Stimulated activated CD8-positive, alpha-beta memory T cell treated with anti-CD3 and anti-CD28 coated beads, Interleukin-2, amount 100 ng/mL, for 1 hour (primary cell): ENCODE measurements at places on chromosomes 4 and X.

- DNase-seq, result no peak
Measured at GRCh38 chr4:84235126-84235944, 263.8 kb downstream of the NKX6-1 start.

- no peak for DNase-seq
Measured at GRCh38 chr4:176186067-176186466, 9.3 kb downstream of the SPATA4 start.

GRCh38 chr4:108030332-108030731, 40.6 kb downstream of the HADH start:
- DNase-seq, result peak; percentile 47

DNA sequence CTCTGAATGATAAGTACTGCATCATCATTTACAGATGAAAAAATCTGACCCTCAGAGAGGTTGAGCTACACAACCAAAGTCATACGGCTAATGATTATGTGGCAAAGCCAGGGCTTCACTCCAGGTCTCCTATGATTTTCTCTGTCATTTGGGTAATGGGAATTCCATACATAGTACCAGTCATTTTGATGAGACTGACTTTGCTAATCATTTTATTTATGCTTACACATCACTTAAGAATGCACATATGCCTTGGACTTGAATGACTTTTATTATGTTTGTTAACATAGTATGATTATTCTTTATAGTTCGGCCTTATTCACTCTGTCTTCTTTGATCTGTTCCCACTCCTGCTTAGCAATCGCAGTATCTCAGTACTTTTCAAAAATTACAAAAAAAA, 255.1 kb upstream of the GPRIN3 start:
- DNase-seq, result no peak

DNA sequence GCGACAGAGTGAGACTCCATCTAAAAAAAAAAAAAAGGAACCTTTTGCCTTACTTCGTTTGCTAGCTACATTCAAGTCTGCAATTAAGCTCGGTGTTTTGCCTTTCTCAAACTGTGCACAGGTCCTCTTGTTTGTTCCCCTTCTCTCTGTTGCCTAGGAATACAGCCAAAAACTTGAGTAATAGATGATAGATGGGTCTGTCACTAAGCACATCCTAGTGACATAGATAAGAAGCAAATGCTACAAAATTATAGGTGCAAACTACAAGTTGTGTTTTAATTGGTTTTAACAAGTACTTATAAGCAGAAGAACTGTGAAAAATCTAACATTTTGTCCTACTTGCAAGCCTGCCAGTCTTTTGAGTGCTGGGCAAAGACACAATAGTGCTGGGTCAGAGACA, 95.2 kb downstream of the SNCA start:
- no peak for DNase-seq

DNA sequence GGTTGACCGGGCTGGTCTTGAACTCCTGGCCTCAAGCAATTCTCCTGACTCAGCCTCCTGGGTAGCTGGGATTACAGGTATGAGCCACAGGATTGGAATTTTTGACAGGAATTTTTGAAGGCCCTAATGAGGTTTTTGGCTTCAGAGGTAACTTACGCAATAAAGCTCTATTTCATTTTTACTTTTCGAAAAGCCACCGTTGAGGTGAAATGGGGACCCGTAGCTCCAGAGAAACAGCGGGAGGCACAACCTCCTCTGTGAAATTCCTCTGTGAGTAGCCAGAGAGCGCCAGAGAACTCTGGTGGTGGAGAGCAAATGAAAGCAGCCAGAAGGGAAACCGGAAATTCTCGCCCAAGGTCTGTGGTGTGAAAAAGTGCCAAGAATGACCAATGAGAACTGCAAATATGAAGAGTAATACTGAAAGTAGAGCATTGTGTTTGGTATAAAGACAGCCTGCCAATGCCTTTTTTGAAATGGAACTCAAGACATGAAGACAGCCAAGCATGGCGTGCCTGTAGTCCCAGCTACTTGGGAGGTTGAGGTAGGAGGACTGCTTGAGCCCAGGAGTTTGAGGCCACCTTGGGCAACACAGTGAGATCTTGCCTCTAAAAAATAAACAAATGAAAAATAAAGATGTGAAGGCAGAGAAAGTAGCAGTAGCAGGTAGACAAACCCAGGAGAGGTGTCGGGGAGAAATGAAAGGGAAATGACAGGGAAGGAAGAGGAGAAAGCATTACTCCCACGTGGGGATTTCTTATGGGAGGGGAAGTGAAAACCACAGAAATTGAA, 33.0 kb upstream of the TMEM131L start:
- DNase-seq, result peak; percentile 31

DNA sequence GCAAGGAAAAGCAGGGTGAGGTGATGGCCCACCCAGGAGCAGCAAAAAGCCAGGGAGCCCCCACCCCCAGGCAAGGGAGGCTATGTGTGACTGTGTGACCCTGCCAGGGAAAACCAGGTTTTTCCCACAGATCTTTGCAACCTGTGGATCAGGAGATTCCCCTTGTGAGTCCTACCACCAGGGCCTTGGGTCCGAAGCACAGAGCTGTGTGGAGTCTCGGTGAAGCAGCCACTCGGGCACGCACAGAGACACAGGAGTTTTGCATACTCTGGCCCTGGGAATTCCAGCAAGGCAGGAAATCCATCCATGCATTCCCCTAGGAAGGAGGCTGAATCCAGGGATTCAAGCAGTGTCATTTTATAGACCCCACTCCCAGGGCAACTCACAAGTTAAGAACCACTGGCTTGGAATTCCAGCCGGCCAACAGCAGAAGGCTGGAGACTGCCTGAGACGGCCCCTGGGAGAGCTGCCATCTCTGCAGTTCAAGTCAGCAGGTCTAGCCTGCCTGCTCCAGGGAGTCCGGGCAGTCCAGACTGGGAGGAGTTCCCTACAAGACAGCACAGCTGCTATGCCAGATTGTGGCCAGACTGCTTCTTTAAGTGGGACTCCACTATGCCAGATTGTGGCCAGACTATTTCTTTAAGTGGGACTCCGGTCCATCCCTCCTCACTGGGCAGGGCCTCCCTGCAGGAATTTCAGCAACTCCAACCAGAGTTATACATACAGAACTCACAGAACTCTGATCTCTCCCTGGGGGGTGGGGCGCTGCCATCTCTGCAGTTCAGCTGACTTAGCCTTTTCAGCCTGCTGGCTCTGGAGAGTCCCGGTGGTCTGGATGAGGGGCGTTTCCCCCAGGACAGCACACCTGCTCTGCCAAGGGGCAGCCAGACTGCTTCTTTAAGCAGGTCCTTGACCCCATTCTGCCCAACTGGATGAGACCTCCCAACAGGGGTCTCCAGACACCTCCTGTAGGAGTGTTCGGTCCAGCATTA, 85.1 kb upstream of the ADAD1 start:
- no peak for DNase-seq

DNA sequence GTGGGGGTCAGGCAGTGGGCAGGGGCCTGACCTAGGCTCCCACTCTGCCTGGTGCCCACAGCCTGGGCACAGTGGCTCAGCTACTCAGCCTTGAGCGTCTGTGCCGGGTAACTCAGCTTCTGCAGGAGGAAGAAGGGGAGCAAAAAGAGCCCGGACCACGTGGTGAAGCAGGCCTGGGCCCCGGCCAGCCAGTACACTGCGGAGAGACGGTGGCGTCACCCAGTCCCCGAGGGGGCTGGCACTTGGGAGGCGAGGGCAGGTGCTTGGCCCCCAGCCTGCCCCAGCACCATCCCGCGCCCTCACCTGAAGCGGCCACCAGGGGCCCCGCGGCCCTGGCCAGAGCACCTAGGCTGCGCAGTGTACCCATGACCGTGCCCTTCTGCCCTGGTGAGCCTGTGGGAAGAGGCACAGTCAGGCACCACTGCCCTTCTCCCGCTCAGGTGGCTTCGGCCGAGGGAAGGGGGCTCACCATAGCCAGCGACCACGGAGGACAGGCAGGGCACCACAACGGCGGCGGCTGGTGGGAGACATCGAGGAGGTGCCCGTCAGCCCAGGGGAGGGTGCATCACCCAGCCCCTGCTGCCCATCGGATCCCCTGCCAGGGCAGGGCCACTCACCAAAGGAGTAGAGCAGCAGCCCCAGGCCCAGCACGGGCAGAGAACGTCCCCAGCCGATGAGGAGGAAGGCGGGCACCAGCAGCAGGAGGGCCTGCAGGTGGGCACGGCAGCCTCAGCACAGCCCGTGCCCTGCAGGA, 32.3 kb downstream of the NOP14 start:
- DNase-seq, result no peak

- DNase-seq, result peak; percentile 5
Measured at GRCh38 chr4:10587697-10588096, 96.9 kb downstream of the CLNK start.

- DNase-seq, result no peak
Measured at GRCh38 chrX:10749113-10749512, 128.7 kb upstream of the MID1 start.

DNA sequence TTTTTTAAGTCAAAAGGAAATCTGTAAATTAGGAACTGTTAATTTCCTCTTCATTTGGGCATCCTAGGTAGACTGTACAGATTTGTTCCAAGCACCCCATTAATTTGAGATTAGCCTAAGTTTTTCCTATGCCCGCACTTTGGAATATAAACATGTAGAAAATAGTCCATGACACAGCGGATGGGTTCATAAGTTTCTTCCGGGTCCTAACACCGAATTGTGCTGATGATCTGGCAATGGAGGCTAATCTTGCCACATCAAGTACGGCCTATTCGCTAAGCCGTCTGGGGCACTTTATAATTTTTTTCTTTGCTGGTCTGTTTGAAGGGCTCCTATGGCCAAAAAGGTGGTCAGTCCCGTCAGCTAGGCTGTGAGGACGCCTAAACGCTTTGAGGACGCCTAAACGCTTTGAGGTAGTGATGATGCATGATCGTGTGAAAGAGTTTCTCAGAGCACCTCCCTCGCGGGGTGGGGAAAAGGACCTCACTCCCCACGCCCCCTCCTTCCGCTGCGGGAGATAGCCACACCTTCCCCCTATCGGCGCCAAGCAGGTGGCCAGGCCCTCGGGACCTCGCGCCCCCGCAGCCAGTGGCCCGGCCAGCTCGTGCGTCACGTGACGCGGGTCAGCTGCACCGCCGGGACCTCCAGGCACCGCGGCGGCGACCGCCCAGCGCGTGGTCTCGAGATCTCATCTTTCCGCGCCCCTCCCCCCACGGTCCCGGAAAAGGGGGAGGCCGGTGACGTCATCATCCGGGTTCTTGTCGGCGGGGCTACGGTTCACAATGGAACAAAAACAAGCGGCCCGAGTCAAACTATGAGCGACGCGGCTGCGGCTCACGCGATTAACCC, 977 bp upstream of the USP9X start:
- DNase-seq, result peak; percentile 92
